Uterus (tissue), 4 donors: ENCODE measurements at places on chromosomes 11 and 22.
A peak's percentile ranks its signal among the peaks of the same experiment; 100 is the strongest.

- no peaks in the 10 kb centered on the region for H3K4me1 ChIP-seq
- no peaks in the 10 kb centered on the region for H3K27me3 ChIP-seq
Measured at GRCh38 chr11:89660234-89660633, 49.9 kb upstream of the TRIM77 start.

DNA sequence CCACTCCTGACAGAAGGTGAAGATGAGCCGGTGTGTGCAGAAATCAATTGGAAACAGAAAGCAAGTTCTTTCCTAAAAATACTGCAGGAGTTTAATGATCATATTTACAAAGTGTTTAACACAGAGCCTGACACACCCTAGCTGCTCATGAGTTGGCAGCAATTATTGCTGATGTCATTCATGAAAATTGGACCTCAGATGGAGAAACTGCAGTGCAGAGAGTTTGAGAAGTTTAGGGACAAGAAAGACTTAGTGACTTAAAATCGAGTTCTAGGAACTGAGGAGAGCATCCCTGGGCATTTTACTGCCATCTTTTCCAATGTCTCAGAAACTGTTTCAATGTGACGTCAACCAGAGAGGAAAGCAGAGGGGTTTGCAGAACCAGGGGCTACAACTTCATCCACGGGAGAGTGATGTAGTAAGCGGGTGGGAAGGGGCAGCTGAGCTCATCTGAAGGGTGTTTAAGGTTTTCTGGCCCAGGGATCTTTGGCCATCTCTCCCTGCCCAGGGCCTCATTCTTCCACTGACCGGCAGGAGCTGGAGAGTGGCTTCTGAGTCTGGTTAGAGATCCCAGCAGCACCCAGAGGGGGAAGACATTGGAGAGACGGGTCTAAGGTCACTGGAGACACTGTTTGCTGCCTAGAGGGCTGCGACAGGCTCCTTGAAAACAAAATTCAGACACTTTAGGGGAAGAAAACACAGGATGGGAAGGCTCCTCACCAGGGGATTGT lies 21.1 kb upstream of the IGLL5 start:
- H3K36me3 ChIP-seq = no peaks in the 10 kb centered on the region
- no peaks in the 10 kb centered on the region for H3K27me3 ChIP-seq
- no peak overlapping the region for H3K27ac ChIP-seq
- no peak for DNase-seq
- H3K4me1 ChIP-seq = no peaks in the 10 kb centered on the region

DNA sequence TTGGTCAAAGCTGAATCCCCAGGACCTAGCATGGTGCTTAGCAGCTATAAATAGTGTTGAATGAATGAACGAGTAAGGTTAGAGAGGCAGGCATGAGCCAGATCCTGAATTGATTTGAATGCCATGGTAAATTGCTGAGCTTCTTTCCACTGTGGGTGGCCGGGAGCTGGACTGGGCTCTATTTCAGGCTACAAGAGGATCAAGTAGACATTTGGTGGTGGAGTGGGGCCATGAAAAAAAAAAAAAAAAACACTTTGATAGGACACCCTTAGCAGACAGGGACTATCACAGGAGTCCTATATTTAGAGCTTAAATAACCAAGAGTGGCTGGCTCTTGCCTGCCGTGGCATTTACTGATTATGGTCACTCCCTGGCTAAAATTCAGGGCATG lies 77.6 kb downstream of the MIAT start:
- DNase-seq = no peak
- H3K4me1 ChIP-seq = no peaks in the 10 kb centered on the region
- H3K4me3 ChIP-seq = no peak overlapping the region
- no peak overlapping the region for H3K27ac ChIP-seq

DNA sequence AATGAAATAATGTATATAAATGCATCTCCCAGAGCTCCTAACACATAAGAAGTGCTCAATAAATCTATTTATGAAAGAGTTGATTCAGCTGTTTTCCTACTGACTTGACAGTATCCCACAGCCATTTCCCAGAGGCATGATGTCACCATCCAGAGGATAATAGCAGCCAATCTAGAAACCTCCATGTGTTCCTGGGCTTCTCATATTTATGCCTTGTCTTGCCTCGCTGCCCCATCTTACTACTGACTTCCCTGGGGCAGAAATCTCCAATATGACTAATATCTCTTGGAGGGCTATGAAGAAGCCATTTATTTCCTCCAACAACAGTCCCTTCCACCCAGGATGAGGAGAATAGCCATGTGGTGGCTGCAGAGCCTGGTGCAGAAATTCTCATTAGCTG lies 115.4 kb upstream of the NAV2 start:
- no peak overlapping the region for H3K4me3 ChIP-seq
- H3K36me3 ChIP-seq = no peaks in the 10 kb centered on the region
- no peaks in the 10 kb centered on the region for H3K27me3 ChIP-seq
- no peak for DNase-seq
- H3K4me1 ChIP-seq = peaks cover 6% of the 10 kb centered on the region

GRCh38 chr11:108223348-108224149 lies 682 bp downstream of the ATM start:
- no peaks in the 10 kb centered on the region for H3K27me3 ChIP-seq
- H3K36me3 ChIP-seq = no peaks in the 10 kb centered on the region
- DNase-seq = no peak
- peak overlapping the region; percentile 78 for H3K4me3 ChIP-seq
- peak overlapping the region; percentile 84 for H3K27ac ChIP-seq
- no peaks in the 10 kb centered on the region for H3K4me1 ChIP-seq

DNA sequence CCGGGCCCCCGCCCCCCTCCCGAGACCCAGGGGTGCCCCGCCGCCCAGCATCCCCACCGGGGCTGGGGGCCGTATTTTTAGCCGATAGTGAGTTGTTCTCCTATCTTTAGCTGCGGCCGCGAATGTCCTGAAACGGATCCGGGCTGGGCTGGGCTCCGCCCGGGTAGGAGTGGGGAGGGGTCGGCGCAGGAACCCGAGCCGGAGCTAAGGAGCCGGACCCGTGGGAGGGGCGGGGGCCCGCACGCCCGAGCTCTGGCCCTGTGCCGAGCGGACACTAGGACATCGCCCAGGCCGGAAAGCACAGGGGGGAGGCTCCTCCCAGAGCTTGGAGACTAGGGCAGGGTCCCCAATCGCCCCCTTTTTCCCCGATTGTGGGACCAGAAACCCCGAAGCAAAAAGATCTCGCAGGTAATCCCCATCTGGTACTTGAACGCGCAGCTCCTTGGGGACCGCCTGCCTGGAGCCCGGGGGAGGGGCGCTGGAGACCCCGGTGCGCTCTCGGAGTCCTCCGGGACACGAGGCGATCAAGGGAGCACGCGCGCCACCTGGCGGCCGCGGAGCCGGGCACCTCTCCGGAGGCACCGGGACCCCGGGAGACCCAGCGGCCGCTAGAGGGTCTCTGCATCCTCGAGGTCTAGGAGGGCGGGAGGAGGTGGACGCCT lies 669 bp downstream of the CDC42EP2 start:
- DNase-seq = peak; percentile 85
- H3K4me1 ChIP-seq = no peaks in the 10 kb centered on the region
- H3K36me3 ChIP-seq = no peaks in the 10 kb centered on the region
- peak overlapping the region; percentile 99 for H3K4me3 ChIP-seq
- peak overlapping the region; percentile 94 for H3K27ac ChIP-seq

DNA sequence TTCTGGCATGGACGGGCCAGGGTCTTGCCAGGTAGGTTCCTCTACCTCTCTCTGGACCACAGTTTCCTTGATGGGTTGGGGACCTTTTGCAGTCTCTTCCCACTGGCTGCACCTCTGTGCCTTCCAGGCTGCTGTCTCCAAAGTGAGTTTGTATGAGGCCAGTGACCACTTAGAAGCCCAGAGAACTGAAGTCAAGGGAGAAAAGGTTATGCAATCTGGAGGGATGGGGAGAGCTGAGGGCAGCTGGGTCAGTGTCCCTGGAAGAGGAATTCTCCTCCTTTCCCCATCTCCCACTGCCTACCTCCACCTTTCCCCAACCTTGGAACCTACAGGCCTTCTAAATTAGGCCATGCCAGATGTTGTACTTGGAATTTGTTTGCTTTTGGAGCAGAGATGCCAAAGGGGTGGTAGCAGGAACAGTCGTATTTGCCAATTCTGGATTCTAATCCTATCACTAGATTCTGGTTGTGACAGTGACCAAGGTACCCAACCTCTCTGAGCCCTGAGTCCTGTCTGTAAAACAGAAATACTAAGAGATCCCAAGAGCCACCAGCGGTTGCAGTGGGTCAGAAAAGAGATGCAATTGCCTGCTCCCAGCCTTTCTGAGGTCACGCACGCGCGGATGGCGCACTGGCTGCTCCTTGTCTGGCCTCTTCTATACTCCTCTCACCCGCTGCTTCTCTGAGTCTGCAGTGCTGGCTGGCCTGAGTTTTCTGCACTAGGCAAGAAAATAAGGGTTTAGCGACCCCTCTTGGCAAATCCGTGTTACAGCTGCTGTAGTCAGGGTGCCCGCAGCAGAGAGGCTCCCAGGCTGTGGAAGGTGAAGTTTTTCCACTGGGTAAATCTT lies 10.7 kb upstream of the ACCSL start:
- peak overlapping the region; percentile 33 for H3K27ac ChIP-seq
- peak; percentile 92 for DNase-seq
- no peak overlapping the region for H3K4me3 ChIP-seq
- H3K4me1 ChIP-seq = peaks cover 7% of the 10 kb centered on the region
- no peaks in the 10 kb centered on the region for H3K27me3 ChIP-seq

- H3K4me3 ChIP-seq = no peak overlapping the region
- no peaks in the 10 kb centered on the region for H3K36me3 ChIP-seq
- DNase-seq = no peak
- H3K27ac ChIP-seq = no peak overlapping the region
- H3K27me3 ChIP-seq = no peaks in the 10 kb centered on the region
Measured at GRCh38 chr11:111376181-111376871, 2.7 kb downstream of the POU2AF1 start.

DNA sequence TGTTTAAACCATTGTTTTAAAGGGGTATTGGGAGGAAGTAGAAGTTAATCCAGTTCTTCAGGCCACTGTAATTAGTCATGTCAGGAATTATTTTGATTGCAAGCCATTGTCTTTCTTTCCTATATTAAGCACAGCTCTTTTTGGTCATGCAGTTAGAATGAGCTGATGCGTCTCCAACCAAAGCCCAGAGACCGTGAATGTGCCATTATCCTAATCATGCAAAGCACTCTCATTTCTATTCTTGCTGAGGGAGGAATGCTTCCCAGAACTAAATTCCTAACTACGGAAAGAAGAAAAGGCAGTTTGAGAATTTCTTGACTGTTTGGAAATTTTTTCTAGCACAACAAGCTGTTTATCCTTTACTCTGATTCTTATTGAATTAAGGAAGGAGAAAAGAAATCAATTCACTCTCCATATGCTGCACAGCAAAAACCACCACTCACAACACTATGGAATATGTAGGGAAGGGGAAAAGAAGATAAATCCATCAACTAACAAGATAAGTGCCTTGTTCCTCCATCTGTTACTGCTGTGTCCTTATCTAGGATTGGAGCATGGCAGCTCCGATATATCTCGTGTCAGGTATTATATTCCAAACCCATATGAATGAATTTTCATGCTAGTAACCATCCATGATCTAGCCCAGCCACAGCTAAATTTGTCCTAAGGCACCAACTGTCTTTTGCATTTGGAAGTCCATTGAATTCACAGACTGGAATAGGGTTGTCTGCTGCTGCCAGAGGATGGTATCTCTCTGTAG lies 70.8 kb downstream of the NTM start:
- H3K27me3 ChIP-seq = no peaks in the 10 kb centered on the region
- H3K4me3 ChIP-seq = no peak overlapping the region
- no peaks in the 10 kb centered on the region for H3K4me1 ChIP-seq
- no peaks in the 10 kb centered on the region for H3K36me3 ChIP-seq
- no peak for DNase-seq
- no peak overlapping the region for H3K27ac ChIP-seq

- H3K27ac ChIP-seq = no peak overlapping the region
- H3K36me3 ChIP-seq = no peaks in the 10 kb centered on the region
- no peaks in the 10 kb centered on the region for H3K4me1 ChIP-seq
- no peak overlapping the region for H3K4me3 ChIP-seq
- no peaks in the 10 kb centered on the region for H3K27me3 ChIP-seq
Measured at GRCh38 chr11:44559207-44559939, 6.1 kb upstream of the CD82 start.

- no peaks in the 10 kb centered on the region for H3K27me3 ChIP-seq
- no peak overlapping the region for H3K27ac ChIP-seq
- no peak overlapping the region for H3K4me3 ChIP-seq
- no peak for DNase-seq
- H3K4me1 ChIP-seq = no peaks in the 10 kb centered on the region
Measured at GRCh38 chr22:26281941-26282340, 112.7 kb downstream of the SEZ6L start.

- peak overlapping the region; percentile 54 for H3K27ac ChIP-seq
- no peaks in the 10 kb centered on the region for H3K36me3 ChIP-seq
- no peak overlapping the region for H3K4me3 ChIP-seq
- DNase-seq = peak; percentile 79
Measured at GRCh38 chr11:76768088-76768908, 14.9 kb upstream of the TSKU start.

- no peak for DNase-seq
- no peak overlapping the region for H3K27ac ChIP-seq
- H3K4me3 ChIP-seq = no peak overlapping the region
- no peaks in the 10 kb centered on the region for H3K4me1 ChIP-seq
- no peaks in the 10 kb centered on the region for H3K27me3 ChIP-seq
Measured at GRCh38 chr11:101917226-101917625, 904 bp upstream of the ANGPTL5 start.

- H3K27me3 ChIP-seq = no peaks in the 10 kb centered on the region
- H3K4me1 ChIP-seq = no peaks in the 10 kb centered on the region
- H3K36me3 ChIP-seq = no peaks in the 10 kb centered on the region
- H3K27ac ChIP-seq = no peak overlapping the region
Measured at GRCh38 chr11:79543101-79543500, 102.3 kb upstream of the TENM4 start.

GRCh38 chr11:3006505-3007260 lies 14.6 kb upstream of the NAP1L4 start:
- H3K4me1 ChIP-seq = no peaks in the 10 kb centered on the region
- no peaks in the 10 kb centered on the region for H3K27me3 ChIP-seq
- no peak for DNase-seq
- no peak overlapping the region for H3K27ac ChIP-seq
- no peaks in the 10 kb centered on the region for H3K36me3 ChIP-seq
- no peak overlapping the region for H3K4me3 ChIP-seq

DNA sequence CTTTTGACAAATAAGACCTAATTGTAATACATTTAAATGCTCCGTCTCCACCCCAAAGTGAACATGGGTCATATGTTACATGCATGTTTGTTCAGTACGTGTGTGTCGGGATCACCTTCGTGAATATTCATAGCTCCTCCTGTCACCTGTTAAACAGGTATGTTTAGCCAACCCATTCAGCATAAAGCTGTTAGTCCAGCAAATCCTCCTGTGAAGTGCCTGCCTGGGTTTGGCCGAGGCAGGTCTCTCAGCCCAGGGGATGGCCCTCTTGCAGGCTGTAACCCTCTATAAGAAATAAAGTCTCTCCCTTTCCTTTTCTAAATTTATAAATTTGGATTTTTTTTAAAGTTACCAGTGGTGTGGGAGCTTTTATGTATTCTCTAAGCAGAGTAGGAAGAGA lies 38.9 kb upstream of the NTM start:
- no peak overlapping the region for H3K27ac ChIP-seq
- no peaks in the 10 kb centered on the region for H3K4me1 ChIP-seq
- no peak for DNase-seq
- no peak overlapping the region for H3K4me3 ChIP-seq
- H3K36me3 ChIP-seq = no peaks in the 10 kb centered on the region

- no peaks in the 10 kb centered on the region for H3K4me1 ChIP-seq
- H3K27ac ChIP-seq = no peak overlapping the region
- H3K27me3 ChIP-seq = no peaks in the 10 kb centered on the region
- no peak for DNase-seq
- no peaks in the 10 kb centered on the region for H3K36me3 ChIP-seq
Measured at GRCh38 chr22:19700790-19701419, 13.4 kb upstream of the SEPTIN5 start.

GRCh38 chr22:35637254-35637653 lies 11.0 kb upstream of the APOL6 start:
- peak overlapping the region; percentile 84 for H3K27ac ChIP-seq
- H3K36me3 ChIP-seq = no peaks in the 10 kb centered on the region
- peaks cover 3% of the 10 kb centered on the region for H3K4me1 ChIP-seq
- no peak overlapping the region for H3K4me3 ChIP-seq
- DNase-seq = no peak
- H3K27me3 ChIP-seq = no peaks in the 10 kb centered on the region
